ENCODE measurements at places on chromosomes 13 and 19.

DNA sequence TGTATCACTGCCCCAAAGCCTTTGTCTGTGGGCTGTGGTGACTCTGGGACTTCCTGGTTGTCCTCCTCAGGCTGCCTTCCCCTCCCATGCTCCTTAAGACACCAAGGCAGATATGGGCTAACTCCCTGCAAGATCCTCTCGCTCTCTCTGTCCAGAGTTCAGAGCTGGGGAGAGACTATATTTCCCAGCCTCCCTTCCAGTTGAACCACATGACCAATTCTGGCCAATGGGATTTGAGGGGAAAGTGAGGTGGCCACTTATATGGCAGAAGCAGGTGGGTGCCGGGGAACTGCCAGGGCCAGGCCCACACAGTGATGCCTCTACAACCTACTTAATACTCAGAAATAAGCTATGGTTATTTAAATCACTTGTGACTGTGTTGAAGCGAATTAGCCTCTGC lies 16.2 kb upstream of the ANGPTL8 start:
- no peak for DNase-seq

DNA sequence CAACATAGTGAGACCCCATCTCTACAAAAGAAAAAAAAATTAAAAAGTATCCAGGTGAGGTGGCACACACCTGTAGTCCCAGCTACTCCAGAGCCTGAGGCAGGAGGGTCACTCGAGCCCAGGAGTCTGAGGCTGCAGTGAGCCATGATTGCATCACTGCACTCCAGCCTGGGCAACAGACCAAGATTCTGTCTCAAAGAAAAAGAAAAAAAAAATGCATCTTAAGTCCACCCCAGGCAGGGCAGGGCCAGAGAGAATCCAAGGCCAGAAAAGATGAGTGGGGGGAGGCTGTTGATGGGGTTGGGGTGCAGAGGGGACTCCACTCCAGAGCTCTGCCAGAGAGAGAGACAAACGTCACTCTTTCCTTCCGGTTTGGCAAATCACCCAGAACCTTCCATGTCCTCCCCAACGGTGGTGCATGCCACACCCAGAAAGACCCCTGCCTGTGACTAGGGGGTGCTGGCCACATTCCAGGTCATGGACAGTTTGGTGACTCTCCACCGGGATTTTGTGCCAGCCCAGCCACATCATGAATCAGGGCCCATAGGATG lies 431 bp downstream of the FUT3 start:
- peak; percentile 74 for DNase-seq

DNA sequence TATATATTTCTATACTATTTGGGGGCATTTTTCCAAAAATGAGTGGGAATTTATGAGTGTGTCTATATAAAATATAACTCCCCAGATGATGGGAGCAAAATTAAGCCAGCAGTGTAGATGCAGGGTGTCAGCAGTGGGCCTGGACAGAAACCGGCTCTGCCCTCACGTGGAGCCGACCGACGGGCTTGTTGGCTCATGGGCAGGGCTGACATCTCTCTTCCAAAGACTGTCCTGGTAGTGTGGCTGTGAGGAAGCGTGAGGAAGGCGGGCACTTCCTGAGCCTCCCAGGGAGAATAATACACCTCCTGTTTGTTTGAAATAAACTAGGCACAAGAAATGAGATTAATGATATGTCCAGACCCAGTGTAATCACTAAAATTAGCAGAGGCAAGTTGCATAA lies 206.5 kb downstream of the TEX29 start:
- no peak for DNase-seq

GRCh38 chr13:37273836-37274235 lies 168.4 kb upstream of the CSNK1A1L start:
- no peak for DNase-seq

- DNase-seq, result no peak
Measured at GRCh38 chr19:11226716-11227166, 12.7 kb upstream of the ANGPTL8 start.

DNA sequence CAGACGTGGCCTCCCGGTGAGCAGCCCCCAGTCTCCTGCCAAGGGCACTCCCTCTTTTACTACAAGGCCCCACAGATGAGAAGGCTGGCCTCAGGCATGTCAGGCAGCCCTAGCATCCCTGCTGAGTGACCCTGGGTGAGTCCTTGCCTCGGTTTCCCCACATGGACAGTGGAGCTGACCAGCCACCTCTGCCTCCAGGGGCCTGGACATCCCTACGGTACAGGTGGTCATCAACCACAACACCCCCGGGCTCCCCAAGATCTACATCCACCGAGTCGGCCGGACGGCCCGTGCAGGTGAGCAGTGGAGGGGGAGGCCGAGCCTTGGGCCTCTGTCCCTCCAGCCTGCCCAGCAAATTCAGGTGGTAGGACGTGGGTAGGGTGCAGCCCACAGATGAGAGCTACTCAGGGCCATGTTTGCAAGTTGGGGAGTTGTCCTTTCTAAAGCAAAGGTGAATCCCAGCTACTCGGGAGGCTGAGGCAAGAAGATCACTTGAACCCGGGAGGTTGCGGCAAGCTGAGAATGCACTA lies 5.2 kb downstream of the DDX49 start:
- no peak for DNase-seq
